Foreskin melanocyte (primary cell): ENCODE measurements at places on chromosomes 7 and 10.

DNA sequence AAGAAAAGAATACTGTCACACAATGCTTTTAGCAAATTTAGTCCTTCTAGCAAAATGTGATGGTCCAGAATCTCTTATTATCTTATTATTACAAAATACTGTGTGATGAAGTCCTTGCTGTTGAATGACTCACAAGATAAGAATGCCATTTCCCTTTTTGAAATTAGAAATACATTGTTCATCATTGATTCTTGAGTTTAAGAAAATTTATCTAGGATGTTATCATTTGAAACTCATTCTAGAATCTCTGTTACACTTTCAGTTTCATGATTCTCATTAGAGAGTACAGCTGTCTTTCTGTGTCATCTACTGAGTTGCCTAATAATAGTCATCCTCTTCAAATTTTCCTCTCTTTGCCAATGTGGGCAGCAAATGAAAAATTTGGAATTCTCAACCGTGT, 9.6 kb downstream of the ZKSCAN5 start:
- DNase-seq, result no peak

- DNase-seq, result no peak
Observed at GRCh38 chr10:6458814-6459213, 121.3 kb downstream of the PRKCQ start.

GRCh38 chr10:124683814-124684213, 60.4 kb downstream of the FAM53B start:
- DNase-seq, result no peak

- no peak for DNase-seq
Observed at GRCh38 chr10:30540276-30540675, 89.3 kb downstream of the LYZL2 start.
